Stimulated activated CD8-positive, alpha-beta memory T cell treated with anti-CD3 and anti-CD28 coated beads, Interleukin-4, amount 100 ng/mL, for 1 hour (primary cell): ENCODE measurements at places on chromosomes 2 and 18.

GRCh38 chr2:64722291-64723044 is 68.8 kb upstream of the SERTAD2 start:
- DNase-seq = no peak

DNA sequence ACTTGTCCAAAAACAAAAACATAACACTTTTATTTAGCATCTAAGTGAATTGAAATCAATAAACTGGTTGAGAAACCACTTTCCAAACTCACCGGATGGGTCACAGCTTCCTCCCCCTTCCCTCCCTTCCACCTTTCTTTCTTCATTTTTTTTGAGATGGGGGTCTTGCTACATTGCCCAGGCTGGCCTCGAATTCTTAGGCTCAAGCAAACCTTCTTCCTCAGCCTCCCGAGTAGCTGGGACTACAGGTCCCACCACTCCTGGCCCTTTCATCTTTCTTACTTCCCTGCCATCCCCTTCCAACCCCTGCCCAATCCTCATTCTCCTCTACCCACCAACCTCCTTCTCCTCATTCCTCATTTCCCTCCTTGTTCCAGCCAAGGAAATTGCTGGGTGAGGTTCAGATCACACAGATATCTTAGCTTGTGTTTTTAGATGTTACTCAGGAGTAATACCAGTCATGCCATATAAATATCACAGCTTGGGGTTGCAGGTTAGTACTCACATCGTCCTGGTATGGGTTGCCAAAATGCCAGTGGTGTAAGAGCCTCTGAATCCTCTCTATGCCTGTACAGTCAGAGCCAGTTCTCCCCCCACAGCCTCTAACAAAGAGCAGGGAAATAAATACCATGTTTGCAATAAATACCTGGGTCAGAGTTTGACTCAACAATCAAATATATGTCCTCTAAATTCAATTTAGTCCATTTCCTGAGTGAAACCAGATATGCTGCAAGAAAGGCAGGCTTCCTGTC is 132.7 kb upstream of the NDUFV2 start:
- no peak for DNase-seq

GRCh38 chr2:225930687-225931086 is 531.2 kb downstream of the NYAP2 start:
- no peak for DNase-seq

- DNase-seq = no peak
These were observed 631.8 kb upstream of the RAB6C start for GRCh38 chr2:129347486-129348217.

DNA sequence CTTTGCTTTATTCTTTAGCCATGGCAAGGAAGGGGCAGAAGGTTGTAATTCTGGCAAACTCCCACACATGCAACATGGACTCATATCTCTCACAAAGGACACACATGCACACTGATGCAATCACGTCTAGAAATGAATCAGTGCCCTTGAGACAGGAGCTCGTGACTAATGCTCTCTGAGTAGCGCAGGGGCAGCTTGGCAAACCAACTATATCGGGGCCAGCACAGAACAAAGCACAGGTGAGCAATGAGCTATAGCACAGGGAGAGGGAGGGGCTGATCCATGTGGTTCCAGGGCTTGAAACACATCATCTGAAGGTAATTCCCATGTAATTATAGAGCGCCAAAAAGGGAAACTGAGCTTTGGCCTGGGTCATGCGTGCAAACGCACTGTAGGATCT is 165.2 kb upstream of the KLF7 start:
- no peak for DNase-seq

GRCh38 chr2:51650769-51651168 is 618.8 kb upstream of the NRXN1 start:
- DNase-seq = no peak
